ENCODE measurements at places on chromosomes 6 and 20.

DNA sequence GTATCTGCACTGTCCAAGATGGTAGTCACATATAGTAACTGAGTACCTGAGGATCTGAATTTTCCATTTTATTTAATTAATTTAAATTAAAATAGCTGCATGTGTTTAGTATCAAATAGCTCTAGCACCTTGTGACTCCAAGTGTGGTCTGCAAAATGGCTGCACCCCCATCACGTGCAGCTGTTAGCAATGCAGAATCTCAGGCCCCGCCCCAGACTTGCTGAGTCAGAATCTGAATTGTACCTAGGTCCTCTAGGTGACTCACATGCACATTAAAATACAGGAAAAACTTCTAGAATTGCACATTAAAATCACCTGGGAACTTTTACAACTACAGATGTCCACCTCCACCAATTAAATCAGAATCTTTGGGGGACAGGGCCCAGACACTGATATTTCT, 19.2 kb upstream of the FAM83C start:
- peak; percentile 72 for DNase-seq

DNA sequence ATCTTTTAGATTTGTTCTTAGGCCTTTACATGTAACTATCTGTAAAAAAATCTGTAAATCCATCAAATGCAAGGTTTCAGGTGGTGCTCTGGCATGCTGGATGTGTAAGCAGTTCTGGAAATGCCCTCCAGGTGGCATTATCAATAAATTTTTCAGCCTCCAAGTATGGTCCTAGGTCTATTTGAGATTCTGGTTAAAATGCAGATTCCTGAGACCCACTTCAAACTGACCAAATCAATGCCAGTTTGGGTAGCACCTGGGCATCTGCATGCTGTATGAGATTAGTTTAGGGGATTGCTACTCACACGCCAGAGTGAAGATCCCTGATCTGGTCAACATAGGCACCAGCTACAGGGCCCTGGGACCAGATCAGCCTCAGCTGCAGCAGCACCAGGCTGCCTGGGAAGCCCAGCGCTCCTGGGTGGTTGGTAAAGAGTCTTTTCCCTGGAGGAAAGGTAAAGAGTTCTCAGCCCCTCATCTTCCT, 507.3 kb upstream of the CITED2 start:
- DNase-seq = no peak

DNA sequence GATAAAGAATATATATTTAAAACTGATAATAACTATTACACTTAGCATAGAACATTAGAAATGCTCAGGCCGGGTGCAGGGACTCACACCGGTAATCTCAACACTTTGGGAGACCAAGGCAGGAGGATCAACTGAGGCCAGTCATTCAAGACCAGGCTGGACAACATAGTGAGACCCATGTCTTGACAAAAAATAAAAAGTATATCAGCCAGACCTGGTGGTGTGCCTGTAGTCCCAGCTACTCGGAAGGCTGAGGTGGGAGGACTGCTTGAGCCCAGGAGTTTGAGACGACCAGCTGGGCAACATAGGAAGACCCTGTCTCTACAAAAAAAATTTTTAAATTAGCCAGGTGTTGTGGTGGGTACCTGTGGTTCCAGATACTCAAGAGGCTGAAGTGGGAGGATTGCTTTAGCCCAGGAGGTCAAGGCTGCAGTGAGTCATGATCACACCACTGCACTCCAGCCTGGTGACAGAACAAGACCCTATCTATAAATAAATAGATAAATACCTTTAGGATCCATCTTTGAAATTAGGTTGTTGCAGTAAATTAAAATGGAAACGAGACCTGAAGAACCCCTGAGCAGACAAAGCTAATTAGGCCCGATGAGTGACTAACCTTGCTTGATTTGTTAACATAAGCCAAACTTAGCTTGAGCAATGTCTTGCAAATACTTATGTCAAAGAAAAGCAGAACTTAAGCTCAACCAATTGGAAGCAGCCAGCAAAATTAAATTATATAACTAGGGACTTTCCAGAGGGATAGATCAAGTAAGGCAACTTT, 75.8 kb upstream of the E2F3 start:
- no peak for DNase-seq

- no peak for DNase-seq
Measured at GRCh38 chr6:125149256-125150144, 4.1 kb upstream of the TPD52L1 start.

DNA sequence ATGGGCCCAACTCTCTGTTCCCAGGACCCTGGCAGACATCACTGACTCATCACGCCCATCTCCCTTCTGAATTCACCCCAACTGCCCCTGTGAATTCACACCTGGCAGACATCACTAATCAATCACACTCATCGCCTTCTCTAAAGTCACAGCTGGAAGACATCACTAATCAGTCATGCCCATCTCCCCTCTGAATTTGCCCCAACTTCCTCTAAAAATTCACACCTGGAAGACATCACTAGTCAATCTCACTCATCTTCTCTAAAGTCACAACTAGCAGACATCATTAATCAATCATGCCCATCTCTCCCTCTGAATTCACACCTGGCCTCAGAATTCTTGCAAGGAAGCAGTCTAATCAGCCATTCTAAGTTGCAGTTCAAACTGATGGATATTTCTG, 111.1 kb downstream of the FOXA2 start:
- DNase-seq = no peak

DNA sequence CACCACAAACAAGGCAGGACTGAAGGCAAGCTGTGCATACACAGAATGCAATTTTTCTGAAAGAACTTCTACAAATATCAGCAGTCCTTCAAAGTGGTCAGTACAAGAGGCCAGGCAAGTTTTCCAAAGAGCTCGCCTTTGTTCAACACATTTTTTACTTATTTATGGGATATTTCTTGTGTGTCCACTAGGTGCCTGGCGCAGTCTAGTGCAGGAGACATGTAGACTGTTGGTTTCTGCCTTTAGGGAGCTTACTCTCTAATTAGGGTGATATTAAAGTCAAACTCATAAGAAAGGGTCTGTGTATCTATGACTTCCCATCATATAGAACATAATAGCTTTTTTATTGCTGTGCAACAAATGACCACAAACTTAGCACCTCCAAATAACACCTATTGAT, 21.2 kb upstream of the VEGFA start:
- DNase-seq = no peak

GRCh38 chr6:125611573-125612344, 137.7 kb upstream of the HEY2 start:
- no peak for DNase-seq

DNA sequence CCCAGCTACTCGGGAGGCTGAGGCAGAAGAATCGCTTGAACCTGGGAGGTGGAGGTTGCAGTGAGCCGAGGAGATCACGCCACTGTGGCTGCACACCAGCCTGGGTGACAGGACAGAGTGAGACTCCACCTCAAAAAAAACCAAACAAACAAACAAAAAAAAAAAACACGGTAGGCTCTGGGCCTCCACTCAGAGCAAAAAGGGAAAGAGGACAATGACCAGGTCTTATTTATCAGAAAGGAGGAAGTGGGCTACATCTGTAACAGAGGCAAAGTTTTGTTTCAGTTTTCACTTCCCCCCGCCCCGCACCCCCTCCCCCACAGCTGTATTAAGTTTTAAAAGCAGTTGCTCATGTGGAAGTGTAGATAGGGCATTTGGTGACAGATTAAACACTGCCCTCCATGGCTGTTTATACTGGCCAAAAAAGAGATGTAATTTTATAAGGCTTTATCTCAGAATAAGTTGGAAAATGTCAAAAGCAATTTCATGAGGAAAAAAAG, 114.6 kb downstream of the RCAN2 start:
- no peak for DNase-seq

GRCh38 chr20:17298171-17298570, 71.3 kb downstream of the PCSK2 start:
- no peak for DNase-seq

DNA sequence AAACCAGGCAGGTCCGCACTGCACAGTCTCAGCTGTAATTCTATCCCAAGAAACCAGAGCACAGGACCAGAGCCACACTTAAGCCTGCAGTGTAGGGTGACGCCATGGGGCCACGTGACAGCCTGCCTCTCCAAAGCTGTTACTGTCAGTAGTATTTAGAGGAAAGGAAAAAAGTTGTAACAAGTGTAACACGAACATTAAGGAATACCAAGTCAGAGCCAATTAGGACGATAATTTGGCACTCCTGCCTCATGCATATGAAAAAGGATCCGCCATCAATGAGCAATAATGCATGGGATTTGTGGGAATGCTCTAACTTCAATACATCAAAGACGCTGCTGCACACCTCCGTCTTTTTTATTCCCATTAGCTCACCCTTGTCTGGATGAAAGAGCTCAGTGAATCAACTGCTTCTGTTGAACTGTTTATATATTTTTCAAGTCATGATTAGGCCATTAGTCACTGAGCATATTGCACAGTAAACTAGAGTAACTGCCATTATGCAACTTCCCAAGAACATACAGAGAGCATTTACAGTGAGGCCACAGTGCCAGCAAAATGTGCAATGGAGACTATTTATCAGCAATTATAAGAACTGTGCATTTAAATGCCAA, 79.9 kb downstream of the ATXN1 start:
- no peak for DNase-seq

DNA sequence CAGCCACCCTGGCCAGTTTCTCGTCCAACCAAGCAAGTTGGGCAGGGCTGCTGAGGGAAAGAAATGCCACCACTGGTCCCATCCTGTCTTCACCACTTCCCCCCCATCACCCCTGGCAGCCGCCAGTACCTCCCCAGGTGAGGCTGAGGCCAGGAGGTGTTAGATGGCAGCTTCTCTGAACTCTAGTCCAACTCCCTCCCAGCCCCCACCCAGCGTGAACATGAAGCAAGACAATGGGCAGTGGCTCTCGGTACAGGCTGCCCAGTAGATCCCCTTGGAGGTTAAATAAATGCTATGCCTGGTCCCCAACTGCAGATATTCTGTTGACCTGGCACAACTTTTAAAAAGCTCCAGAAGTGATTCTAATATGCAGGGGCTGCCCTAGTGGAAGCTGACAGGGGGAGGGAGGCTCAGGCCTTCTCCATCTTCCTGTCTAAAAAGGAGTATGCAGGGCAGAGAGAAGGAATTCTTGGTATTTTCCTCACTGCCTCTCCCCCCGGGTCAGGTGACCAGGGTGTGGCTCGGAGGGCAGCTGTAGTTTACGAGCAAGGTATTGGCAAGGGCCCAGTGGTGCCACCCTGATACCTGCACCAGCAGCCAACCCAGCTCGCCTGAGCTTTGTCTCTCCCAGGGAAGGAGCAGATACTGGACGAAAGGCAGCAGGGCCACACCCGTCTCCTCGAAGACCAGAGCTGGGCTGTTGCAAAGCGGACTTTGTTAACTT, 25.7 kb downstream of the KCNK5 start:
- no peak for DNase-seq

- DNase-seq = no peak
Measured at GRCh38 chr6:118253741-118254140, 294.4 kb upstream of the PLN start.

- DNase-seq = no peak
Measured at GRCh38 chr6:26534681-26535465, 3.3 kb upstream of the HMGN4 start.

GRCh38 chr20:48333707-48334106, 494.1 kb downstream of the PREX1 start:
- no peak for DNase-seq

DNA sequence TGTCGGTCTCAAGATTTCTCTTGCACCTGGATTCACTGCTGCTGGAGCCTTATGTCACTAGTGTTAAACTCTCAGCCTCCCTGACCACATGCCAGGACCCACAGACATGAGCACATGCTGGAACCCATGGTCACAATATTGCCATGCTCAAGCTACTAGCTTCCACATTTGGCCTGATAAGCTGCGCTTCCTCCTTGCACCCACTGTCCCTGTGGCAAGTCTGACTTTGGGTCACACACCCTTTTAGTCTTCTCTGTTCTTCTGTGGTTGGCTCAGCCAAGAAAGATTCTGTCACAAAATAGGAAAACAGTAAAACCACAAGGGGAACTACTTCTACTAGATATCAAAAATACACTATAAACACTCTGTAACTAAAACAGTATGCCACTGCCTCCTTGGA, 68.9 kb upstream of the HDAC2 start:
- DNase-seq = no peak

- no peak for DNase-seq
Measured at GRCh38 chr6:39543950-39544349, 181.3 kb downstream of the KIF6 start.

DNA sequence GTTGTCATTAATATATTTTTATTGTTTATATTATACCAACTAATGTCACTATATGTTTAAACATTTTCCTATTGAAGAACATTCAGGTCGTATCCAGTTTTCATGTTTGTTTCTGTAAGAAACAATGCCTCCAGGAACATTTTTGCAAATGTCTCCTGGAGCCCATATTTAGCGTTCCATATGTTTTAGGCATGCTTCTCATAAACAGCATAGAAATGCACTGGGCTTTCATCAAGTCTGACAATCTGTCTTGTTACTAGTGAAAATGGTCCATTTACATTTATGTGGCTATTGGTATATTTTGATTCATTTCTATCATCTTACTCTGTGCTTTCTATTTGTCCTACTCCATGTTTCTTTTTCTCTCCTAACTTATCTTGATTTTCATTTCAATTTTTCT, 431.7 kb downstream of the TFAP2A start:
- no peak for DNase-seq

DNA sequence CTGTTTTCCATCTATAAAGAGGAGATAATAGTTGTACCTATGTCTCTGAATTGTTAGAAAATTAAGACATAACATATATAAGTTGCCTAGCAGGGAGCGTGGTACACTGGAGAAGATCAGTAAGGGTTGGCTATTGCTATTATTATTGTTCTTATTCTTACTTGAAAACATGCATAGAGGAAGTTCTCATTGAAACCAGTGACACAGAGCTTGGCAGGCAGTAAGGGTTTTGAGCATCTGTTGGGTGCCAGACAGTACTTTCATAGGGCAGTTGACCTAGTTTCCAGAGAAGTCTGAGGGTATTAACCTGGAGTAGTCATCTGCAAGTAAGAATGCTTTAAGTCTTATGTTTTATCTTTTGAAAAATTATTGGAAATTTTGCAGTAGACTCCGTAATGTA, 13.3 kb upstream of the SGK1 start:
- DNase-seq = no peak

GRCh38 chr6:91786474-91787184, 1199.8 kb upstream of the MAP3K7 start:
- DNase-seq = no peak

- DNase-seq = no peak
Measured at GRCh38 chr20:60108397-60108796, 150.2 kb downstream of the CDH26 start.

GRCh38 chr6:129138739-129139405, 255.9 kb downstream of the LAMA2 start:
- no peak for DNase-seq

GRCh38 chr20:36821964-36822437, 48.4 kb upstream of the DSN1 start:
- DNase-seq = no peak

All from activated T-cell treated with anti-CD3 and anti-CD28 coated beads for 48 hours (primary cell).